Stimulated activated CD8-positive, alpha-beta memory T cell treated with anti-CD3 and anti-CD28 coated beads, Interleukin-4, amount 100 ng/mL, for 4 hours (primary cell): ENCODE measurements at places on chromosomes 4 and X.

DNA sequence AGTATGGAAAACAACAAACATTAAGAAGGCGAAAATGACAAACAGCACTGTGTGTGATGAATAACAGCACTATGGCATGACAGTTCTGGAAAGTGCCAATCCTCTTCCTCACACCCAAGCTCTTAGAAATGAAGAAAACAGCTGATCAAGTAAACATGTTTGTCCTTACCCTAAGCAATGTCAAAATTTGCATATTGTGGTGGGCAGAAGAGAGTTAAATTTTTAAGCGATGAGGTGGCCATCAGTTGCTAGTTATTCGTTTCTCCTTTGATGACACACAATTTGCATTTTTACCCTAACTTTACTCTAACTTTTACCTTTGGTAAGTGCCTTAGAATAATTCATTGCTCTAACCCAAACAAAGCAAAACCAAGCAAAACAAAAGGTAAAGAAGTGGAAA is 8.8 kb downstream of the PROM1 start:
- no peak for DNase-seq

GRCh38 chr4:1246111-1246881 is 2.6 kb downstream of the CTBP1 start:
- no peak for DNase-seq

GRCh38 chr4:126530996-126531585 is 1101.7 kb upstream of the INTU start:
- DNase-seq: no peak

- DNase-seq: no peak
Observed at GRCh38 chr4:123698556-123698955, 302.0 kb downstream of the SPRY1 start.

GRCh38 chr4:124631760-124632159 is 80.8 kb downstream of the ANKRD50 start:
- no peak for DNase-seq

- no peak for DNase-seq
Observed at GRCh38 chr4:139861471-139861870, 195.9 kb downstream of the MGST2 start.

- no peak for DNase-seq
Observed at GRCh38 chrX:139929876-139930275, 3.0 kb downstream of the ATP11C start.

- no peak for DNase-seq
Observed at GRCh38 chr4:114964026-114964425, 149.4 kb downstream of the NDST4 start.

DNA sequence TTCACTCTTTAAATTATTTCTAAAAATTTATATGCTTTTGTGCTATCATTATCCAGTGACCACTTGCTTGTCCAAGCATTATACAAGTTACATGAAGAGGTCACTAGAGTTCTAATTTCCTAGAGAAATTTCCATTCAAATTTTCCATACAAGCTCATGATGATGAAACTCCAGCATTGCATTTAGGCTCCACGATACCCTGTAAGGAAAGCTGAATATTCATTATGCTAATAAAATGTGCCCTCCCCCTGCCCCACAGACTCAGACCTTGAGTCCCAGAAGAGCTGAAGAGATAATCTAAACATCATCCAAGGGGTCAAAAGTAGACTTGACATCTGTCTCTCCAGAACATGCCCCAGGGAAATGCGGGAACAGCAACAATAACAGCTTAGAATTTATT is 19.6 kb upstream of the FAM156A start:
- no peak for DNase-seq

DNA sequence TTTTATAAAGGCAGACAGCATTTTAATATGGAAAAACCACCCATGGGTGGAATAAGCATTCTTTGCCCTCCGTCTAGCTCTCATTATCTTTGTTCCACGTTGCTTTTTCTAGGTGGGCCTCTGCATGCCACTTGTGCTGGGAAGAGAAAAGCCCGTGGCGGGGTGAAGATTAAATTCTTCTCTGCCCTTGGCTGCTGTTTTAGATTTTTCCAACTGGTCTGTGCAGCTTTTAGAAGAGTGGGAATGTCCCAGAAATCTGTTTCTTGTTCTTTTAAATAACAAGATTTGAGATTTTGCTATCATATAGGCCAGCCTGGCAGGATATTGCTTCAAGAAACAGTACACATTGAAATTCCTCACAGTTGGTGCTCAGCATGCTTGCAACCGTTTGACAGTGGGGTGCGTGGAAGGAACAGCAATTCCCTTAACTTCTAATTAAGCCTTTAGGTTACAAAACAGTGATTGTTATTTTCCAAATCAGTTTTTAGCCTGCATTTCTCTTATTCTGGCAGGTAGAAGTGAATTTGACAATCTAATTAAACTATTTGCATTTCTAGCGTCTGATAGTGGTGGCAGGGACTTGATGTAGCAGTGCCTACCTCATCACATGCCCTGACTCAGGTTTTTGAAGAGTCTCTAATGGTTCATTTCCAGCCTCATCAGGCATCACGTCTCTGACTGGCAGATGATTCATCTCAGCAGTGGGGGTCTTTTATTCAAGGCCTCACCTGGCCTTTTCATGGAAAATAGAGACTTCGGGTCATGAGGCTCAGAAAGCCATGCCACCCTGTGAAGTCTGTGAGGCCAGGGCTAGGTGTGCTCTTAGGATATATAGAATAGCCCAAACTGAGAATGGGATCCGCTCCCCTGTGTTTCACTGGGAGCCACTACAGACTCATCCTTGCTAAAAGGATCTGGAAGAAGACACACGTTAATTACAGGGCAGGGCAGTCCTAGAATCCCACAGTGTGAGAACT is 50.8 kb downstream of the PPEF1 start:
- no peak for DNase-seq

DNA sequence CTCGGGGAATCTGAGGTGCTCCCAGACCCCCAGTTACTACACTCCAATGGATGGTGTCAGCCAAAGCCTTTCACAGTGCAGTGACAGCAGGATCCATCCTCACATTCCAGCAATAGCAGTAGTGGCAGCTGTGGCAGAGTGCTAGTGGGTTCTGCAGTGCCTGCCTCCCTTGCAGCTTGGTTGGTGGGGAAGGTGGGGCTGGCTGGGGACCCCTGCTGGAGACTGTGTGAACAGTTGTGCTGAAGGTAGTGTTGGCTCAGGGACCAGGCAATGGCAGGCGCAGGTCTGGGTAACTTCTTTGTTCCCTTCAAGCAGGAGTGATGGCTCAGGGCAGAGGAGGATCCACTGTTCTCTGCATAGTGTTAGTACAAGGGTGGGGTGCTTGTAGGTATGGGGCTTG is 343.7 kb upstream of the TRAM1L1 start:
- no peak for DNase-seq

DNA sequence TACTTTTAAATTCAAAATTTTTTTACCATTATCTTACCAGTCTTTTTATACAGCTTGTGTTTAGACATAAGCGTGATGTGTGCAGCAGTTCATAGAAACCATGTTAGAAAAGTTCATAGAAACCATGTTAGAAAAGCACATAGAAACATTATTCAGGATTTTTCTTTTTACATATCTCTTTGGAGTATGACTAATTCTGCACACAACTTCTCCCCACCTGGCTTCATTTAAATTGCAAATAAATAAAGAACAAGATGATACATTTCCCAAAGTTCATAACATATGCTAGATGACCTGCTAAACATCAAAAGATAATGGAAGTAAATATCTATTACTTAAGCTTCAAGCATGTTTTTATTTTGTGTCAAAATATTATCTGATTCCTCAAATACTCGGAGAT is 201.9 kb downstream of the BANK1 start:
- no peak for DNase-seq

DNA sequence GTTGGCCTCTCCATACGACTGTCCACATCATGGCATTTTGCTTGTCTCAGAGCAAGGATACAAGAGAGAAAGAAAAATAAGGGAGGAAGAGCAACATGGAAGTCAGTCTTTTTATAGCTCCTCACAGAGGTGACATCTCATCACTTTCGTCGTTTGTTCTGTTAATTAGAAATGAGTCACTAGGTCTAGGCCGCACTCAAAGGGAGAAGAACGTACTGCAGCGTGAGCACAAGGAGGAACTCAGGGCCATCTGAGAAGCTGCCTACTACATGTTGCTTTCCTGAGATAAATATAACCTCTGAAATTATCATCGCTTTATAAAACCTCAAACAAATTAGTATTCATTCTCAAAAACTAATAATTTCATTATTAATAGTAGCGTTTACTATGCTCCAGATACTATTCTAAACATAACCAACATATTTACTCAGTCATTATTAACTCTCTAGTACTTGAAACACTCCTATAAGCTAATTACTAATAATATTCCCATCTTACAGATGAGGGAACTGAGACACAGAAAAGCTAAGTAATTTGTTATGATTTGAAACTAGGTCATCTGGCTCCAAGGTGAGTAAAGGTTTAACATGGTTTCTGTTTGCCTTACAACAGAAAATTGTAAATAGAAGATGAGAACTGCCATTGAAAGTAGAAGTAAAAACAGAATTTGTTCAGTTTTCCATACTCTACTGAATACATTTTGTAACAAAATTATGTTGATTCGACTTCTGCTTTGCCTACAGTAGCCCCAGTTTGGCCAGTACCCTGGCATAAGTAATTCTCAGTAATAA is 213.2 kb upstream of the UGT8 start:
- no peak for DNase-seq

DNA sequence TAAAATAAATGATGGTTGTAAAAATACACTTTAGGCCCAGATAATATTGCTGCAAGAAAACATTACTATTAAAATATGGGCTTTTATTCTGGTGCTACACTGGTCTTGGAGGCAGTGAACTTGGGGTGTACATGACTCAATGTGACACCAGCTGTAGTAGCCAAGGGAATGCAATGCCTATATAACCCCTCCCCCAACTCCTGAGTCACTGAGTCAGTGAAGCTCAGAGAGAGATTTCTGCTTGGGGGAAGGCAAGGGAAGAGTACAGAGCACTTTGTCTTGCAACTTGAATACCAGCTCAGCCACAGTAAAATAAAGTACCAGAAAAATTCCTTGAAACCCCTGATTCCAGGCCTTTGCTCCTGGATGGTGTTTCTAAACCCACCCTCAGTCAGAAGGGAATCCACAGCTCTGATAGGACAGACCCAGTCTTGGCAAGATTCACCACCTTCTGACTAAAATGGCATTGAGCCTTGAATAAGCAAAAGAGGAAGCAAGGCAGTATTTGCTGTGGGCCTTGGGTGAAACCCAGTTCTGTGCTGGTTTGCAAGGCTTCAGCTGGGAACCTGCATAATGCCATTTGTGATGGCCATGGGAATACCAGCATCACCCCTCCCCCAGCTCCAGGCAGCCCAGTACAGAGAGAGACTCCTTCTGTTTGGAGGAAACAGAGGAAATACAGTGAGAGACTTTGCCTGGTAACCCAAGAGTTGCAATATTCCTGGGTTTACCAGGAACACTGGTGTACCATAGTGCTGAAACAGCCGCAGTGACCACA is 209.9 kb downstream of the IQCM start:
- no peak for DNase-seq

- DNase-seq: no peak
Observed at GRCh38 chrX:10288373-10288975, 131.7 kb downstream of the CLCN4 start.

- no peak for DNase-seq
Observed at GRCh38 chr4:153619811-153620210, 64.3 kb upstream of the TLR2 start.

DNA sequence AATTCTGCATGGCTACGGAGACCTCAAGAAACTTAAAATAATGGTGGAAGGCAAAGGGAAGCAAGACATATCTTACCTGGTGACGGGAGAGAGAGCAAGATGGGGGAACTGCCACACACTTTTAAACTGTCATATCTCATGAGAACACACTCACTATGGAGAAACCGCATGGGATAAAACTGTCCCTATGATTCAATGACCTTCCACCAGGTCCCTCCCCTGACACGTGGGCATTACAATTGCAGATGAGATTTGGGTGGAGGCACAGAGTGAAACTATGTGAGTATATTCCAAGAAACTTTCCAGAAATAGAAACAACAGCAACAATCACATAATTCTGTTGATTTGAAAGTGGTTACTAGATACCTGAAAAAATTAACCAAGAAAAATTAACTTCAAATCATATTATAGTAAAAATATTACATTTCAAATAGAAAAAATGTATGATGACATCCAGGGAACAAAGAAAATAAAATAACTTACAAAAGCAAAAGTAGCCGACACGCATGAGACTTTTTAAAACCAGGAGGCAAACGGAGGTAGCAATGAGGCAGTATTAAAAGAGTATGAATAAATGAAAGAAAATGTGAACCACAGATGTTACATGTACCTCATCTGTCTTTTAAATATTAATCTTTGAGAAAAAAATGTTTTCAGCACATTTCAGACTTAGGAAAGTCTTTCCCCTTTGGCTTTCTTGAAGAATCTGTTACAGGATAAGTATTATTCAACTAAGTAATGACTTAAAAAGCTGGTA is 879.5 kb downstream of the TECRL start:
- no peak for DNase-seq

DNA sequence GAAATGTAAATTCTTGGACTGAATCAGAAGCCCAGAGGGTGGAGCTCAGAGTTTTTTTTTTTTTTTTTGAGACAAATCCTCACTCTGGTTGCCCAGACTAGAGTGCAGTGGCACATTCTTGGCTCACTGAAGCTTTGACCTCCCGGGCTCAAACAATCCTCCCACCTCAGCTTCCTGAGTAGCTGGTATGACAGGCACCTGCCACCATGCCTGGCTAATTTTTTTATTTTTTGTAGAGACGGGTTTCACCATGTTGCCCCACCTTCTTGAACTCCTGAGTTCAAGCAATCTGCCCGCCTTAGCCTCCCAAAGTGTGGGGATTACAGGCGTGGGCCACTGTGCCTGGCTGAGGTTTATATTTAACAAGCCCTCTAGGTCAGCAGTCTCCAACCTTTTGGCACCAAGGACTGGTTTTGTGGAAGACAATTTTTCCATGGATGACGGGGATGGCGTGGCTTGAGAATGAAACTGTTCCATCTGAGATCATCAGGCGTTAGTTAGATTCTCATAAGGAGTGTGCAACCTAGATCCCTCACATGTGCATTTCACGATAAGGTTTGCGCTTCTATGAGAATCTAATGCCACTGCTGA is 76.7 kb downstream of the FHIP1A start:
- no peak for DNase-seq

- DNase-seq: no peak
Observed at GRCh38 chr4:115865736-115866135, 752.3 kb upstream of the NDST4 start.

GRCh38 chrX:126456136-126456535 is 96.5 kb downstream of the DCAF12L1 start:
- no peak for DNase-seq

DNA sequence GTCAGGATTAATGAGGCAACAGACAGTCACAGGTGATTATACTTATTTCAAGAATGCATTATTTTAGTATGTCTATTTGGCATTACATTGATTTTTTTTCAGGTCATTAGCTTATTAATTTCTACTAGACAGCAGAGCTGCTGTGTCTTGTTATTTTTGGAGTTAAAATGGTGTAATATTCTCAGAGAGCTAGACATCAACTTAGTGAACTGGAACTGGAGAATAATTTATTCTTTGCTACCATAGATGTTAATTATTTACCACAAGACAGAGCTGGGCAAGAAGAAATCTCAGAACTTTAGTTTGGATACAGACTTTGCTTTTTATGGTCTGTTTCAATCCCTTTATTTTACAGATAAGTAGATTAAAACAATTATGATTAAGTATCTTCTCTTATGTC is 10.2 kb upstream of the HPGD start:
- DNase-seq: no peak
